Activated B cell treated with CpG ODN at 0.5 μM for 24 hours (primary cell): ENCODE measurements at places on chromosomes 1 and 21.
A peak's percentile ranks its signal among the peaks of the same experiment; 100 is the strongest.

DNA sequence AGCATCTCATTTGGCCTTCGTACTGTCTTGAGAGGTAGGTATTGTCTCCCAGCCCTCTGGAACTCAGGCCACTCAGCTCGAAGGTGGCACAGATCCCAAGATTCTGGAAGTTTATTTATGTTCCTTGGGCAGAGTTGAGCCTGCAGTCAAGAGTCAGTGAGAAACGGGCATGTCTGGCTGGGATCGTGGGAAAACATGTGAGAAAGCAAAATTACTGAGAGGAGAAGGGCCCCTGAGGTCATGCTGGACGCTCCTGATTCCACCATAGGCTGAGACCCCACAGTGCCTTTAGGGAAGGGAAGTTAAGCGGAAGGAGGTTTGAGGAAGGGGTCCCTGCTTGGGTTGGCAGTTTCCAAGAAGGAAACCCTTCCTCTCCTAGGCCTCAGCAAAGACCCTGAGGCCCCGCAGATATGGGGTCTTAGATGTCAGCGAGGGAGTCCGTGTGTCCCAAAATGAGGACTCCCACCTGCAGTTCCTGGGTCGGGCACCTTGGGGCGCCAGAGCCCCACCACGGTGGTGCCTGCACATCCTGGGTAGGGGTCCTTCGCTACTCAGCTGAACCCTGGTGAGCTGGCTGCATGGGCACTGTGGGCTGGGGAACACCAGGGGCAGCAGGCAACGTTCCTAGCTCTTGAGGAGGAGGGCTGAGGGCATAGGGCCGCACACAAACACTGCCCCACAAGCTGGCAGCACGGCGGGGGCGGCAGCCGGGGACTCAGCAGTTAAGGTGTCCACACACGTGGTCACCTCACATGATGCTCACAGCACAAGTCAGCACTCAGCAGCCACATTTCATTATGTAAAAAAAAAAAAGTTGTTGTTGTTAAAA lies 12.3 kb upstream of the SEMA4A start:
- no peak for DNase-seq

DNA sequence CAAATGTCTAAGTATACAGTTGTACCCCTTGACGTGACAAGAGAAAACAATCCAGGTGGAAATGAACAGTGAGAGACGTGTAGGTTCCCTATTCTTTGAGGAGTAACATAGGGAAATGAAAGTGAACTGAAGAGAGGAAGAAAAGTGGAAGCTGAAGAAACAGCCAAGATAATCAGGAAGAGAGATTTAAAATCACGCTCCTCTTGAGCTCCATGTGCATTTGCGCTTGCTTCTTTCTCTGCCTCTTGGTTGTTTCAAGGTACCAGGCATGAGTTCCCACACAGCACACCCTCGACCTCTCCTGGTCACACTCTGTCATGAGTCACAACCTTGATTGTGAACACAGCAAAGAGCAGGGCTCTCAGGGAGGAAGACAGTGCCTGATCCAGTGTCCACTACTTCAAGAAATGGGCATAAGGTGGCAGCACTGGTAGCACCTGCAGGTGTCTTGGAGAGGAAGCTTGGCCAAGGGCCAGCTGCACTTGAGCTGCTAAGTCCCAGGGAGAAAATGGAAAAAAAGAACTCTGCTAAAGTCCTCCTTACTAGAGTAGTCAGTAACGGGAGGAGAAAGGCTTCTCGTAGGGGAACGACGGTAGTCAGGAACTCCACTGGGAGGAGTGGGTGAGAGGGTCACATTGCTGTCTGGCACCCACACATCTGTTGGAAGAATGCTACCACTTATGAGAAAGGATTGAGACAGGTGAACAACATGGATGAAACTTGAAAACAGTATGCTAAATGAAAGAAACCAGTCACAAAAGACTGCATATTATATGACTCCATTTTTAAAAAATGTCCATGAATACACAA lies 18.3 kb upstream of the ARID1A start:
- peak; percentile 32 for DNase-seq

DNA sequence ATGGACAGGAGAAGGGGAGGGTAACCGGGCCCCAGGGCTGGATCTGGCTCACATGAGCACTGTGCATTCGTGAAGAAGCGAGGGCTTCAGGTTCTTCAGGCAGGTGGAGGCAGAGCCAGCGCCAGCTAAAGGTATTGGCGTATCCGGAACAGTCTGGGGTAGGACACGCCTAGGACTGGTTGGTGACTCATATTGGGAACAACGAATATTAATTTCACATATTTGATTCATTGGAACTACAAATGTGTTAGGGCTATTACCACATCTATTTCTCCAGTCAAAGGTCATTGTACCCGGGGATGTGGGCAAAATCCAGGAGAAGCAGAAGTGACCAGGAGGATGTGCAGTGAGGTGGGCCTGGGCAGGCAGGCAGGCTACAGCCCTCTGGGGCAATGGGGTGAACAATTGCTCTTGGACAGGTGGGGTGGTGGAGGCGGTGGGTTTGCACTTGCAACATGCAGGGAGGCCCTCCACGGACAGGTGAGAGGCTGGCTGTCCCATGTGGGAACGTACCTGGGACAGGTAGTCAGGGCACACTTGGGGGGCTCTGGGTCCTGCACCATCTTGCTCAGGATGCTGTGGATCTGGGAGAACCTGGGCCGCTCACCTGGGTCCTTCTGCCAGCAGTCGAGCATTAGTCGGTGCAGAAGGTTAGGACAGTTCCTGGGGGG lies 26.7 kb downstream of the CDCA8 start:
- no peak for DNase-seq

DNA sequence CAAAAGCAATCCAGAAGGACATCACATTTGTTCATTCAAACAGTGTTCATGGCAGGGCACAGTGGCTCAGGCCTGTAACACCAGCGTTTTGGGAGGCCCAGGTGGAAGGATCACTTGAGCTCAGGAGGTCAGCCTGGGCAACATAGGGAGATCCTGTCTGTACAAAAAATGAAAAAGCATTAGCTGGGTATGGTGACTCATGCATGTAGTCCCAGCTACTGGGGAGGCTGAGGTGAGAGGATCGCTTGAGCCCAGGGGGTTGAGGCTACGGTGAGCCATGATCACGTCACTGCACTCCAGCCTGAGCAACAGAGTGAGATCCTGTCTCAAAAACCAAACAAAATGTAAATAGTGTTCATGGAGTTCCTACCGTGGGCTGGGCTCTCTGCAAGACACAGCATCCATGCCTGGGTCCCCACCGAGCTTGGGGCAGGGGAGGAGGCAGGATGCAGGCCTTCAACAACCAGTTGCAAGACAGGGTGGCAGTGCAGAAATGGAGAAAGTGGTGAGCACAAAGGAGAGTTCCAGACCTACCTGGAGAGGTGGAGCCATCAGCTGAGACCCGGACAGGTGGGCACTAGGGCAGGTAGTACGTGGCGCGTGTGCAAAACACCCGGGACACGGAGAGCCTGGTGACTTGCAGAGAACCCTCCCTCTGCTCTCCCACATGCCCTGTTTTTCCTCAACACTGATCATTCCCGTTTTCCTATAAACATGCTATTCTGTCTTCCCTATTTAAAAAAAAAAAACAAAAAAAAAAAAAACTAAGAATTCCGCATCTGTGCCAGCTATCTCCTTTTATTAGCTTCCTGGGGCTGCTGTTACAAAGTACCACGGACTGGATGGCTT lies 138.9 kb downstream of the TOMM20 start:
- no peak for DNase-seq

- peak; percentile 83 for DNase-seq
These were observed 99.9 kb upstream of the SOD1 start for GRCh38 chr21:31559368-31560119.

DNA sequence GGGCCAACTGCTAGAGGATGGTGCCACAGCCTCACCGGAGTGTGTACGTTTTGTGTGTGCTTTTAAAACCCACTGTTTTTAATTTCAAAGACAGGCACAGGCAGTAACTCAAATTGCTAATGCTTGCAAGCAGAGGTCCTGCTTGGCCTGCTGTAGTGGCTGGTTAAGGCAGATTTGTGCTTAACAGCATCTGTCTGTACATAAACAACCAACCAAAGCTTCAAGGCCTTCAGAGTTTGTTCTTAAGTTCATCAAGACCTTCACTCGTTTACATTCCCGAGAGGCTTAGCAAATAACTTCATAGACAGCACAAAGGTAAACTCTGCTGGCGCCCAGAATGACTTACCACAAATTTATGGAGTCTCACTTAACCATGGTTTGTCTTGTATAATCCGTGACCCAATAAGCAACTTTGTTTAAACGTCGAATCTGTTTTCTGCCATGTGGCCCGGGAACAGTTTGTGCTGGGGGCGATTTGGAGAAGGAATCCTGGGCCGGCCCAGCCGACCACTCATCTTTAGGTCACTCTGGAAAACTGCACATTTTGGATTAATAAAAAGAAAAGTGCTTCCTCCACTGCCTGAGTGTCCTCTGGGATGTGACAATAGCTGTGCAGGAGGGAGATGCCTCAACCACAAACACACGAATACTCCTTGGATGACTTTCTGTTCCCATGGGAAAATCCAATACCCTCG lies 58.1 kb downstream of the CAPZB start:
- no peak for DNase-seq

GRCh38 chr1:91487469-91487868 lies 13.2 kb upstream of the CDC7 start:
- DNase-seq, result no peak

DNA sequence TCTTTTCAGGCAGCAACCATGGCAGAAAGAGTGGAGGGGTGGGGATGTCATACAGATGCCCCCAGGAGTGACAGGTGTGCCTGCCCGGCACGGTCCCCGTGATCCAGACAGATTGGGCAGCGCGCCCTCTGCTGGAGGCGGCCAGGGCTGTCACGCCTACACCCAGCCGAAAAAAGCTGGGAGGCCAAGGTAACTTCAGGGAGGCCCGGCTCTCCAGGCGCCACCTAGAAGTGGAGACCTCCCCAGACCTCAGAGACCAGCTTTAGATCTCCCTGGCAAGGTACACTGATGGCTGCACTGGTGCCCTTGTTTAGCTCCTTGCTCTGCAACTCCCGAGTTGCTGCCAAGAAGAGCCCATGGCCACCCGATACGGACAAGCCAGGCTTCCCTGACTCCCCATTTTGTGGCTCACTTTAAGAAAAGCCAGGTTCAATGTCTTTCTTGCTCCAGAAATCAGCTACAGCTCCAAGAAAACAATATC lies 6.6 kb downstream of the GOLT1A start:
- peak; percentile 62 for DNase-seq

DNA sequence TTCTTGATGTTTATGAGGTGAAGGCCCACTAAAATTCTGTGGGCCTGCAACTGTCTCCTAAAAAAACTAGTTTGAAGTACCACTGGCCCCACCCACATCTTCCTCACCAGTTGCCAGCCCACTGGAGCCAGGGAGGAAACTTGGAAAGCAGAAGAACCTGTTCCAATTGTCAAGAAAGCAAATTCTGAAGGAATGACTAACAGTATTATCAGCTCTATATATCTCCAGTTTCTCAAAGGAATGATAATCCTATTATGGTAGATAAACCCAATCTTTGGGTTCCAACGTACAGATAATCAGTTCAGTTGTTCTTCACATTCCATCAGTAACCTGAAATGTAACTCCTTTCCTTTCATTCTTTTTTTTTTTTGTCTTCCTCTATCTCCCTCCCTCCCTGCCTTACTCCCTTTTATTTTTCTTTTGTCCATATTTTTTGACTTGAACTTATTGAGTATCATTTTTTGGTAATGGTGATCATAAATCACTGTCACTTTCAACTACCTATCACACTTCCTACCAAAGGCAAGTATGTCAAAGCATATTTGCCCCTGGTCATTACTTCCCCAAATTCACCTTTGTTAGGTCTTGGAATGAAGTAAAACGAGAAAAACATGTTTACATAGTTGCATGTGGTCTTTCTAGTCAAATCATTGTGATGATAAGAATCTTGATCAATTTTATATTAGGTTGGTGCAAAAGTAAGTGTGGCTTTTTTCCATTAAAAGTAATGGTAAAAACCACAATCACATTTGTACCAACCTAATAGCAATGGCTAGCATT lies 943.4 kb downstream of the TTLL7 start:
- no peak for DNase-seq

DNA sequence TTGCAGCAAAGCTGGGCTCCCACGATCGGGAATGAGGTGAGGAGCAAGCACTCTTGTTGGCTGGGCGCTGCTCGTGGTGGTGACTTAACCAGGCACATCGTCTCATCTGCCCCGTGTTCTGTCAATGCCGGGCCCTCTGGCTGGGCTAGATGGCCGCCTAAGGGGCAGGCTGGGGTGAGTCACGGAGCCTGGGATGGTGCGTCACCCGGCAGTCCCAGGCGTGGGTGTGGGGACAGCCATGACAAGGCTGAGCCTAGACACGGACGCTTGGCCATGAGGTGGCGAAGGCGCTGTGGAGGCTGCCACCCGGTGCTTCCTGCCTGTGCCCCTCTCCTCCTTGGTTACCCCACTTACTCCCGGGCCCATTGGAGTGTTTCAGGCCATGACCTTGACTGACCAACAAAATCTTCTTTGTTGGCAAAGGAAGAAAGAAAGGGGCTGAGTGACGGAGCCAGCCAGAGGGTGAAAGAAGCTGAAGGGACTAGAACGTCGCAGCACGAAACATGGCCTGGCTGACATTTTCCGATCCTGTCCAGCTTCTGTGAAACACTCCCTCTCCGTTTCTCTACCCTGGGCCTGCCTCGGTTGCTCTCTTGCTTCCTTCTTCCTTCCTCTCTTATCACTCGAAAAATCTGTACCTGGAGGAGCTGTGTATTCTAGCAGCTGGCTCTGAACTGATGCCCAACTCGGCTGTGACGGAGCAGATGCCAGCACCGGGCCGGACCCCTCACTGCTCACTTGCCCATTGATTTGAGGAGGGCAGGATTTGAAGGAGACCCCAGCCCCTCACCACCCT lies 596 bp downstream of the CD247 start:
- no peak for DNase-seq

DNA sequence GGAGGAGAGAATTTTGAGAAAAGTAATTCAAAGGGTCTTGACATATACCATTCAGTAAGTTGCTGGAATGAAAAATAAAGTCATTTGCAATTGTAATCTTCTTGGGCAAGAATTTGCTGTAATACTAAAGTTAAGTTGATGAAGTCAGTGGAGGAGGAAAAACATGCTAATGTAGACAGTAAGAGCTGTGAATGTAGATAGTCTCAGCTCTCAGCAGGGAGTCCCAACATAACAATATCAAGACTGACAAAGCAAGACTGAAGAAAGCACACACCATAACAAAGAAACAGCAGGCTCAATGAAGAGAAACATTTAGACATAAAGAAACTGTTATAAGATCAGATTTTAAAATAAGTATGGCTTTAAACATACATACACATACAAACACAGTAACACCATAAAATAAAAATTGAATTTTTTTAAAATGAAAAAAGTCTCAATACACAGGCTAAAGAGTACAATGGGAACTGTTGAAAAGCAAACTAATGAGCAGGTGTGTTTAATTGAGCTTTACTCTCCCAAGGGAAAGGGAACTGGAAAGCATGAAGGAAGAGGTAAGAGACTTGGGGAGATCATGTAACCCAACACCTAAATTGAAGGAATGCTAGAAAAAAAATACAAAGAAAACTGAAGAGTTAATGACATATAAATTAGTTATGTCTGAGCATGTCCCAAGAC lies 336.3 kb upstream of the NCAM2 start:
- no peak for DNase-seq

- no peak for DNase-seq
These were observed 80.1 kb upstream of the PTGFR start for GRCh38 chr1:78410643-78411042.

- DNase-seq, result no peak
These were observed 19.6 kb downstream of the CAP1 start for GRCh38 chr1:40059960-40060750.
